ENCODE measurements at places on chromosomes 2 and 18.
A peak's percentile ranks its signal among the peaks of the same experiment; 100 is the strongest.

- DNase-seq: no peak
Measured at GRCh38 chr18:1585881-1586488, 681.3 kb downstream of the ADCYAP1 start.

DNA sequence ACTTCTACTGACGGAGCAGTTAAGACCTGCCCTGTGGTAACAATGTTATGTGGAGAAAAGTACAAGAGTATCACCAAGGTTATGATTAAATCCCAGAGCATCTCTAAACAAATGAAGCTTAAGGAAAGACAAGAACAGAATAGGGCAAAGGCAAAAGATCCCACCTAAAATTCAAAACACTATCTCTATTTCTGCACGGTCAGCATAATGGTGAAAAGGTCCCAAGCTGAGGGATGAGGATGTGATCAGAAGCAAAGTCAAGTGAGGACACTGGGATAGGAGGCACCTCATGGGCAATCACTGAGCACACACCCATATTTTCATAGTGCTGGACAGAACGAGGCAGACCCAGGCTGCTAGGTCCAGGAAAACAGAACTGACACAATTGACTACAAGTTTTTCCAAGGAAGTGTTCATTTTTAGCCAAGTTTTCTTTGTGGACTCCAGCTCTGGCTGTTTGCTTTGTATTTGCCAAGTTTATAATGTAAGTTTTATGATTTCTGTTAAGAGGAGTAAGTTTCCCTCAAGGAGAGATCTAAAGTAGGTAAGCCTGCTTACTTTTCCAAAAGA lies 77.8 kb downstream of the NCKAP5 start:
- DNase-seq: no peak

DNA sequence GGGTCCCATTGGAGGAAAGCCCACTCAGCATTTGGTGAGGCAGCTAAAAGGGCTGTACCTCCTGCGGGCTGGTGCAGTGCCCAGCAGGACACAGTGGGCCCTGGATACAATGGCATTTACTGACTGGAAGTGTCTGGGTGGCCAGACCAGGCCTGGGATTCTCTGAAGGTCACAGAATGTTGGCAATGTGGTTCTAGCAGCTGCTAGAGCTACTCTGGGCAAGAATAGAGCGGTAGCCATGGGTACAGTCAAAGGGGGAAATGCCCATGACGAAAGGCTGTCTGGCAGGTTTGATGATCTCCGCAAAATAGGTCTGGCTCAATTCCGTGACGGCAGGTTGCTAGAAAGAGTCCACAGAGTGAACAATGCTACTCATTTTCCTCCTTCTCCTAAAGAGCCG lies 241.8 kb downstream of the AFF3 start:
- no peak for DNase-seq

DNA sequence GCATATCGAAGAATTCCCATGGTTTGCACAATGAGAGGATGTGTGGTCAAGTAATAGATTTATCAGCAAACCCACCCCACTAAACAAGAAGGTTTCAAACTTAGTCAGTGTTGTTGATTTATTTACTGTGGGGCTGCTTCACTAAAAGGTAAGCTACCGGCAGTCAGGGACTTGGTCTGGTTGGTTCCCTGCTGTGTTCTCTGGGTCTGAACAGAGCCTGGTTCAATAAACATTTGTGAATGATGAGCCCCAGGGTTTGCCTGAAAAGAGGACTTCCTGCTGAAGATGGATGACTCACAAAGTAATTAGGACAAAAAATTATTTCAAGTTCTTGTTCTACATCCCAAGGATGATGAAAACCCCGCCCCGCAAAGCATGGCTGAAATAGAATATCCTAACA lies 108.3 kb downstream of the SPP2 start:
- no peak for DNase-seq

DNA sequence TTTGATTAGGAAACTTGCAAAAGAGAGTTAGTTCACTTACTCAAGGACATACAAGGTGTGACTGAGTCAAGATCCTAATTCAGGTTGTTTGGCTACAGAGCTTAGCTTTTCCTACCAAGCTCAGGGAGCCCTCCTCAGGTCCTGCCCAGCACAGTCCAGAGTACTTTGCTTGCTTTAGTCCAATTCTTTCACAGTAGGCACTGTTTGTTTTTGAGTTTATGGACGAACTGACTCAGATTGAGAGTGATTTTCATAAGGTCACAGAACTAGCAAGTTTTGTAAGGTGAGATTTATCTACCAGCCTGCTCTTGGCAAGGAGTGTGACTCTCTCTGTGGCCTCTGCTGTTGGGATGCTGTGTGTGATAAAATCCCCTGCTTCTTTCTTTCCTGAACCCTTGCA lies 310.5 kb downstream of the PTPRM start:
- no peak for DNase-seq

GRCh38 chr2:71742953-71743601 lies 289.7 kb downstream of the DYSF start:
- no peak for DNase-seq

DNA sequence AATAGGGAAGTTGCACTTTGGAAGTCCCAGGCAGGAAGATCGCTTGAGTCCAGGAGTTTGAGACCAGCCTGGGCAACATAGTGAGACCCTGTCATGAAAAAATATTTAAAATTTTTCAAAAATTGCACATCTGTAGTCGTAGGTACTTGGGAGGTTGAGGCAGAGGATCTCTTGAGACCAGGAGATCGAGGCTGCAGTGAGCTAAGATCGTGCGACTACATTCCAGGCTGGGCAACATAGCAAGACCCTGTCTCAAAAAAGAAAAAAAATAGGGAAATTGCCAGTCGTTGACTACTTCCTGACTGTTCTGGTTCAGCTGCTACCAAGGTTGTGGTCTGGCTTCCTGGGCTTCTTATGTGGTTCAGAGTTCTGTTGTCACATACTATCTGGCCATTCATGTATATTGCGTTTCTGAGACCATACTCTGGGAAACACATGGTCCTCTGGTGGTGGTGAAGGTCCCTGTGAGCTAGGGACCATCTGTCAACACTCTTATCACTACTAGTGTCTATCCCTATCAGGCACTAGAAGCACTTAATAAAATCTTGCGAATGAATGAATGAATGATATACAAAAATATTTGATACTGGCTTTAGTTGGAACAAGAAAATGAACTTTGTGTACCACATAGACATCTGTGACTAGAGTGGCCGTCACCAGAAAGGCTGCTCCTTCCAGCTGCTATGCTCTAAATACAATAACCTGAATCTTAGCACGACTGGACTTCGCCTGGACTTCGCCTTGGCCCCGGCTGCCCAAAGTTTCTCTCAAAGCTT lies 861 bp upstream of the KLHL23 start:
- DNase-seq: no peak

DNA sequence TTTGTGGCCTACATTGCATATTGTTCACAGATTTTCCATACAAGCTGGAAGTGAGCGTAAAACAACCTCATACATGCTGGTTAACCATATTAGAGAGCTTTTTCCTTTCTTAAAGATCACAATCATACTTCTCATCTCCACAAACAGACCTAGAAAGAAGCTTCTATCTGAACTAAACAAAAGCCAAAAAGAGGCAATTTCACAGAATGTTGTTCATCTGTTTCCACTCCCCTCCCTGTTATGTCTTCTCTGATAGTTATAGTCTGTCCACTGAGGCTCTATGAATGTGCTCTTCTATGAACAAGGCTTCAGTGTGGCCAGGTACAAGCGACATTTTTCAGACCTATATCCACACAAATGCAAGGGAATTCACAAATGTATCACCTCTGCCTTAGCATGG lies 63.4 kb downstream of the LDAH start:
- DNase-seq: no peak

DNA sequence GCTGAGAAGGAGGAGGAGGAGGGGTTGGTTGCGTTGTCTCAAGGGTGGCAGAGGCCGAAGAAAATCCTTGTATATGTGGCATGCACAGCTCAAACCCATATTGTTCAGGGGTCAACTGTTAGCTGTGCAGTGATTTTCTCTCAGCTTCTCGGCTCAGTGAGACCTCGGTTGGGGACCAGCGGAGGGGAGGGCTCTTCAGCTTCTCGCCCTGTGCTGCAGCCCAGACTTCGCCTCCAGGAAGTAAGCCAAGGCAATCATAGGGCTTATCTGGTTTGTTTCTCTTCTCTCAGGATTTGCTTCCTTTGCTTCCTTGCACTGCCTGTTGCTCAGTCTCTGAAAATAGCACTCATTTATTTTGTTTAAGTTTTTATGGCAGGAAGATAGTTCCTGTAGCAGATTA lies 85.5 kb downstream of the SOWAHC start:
- DNase-seq: no peak

GRCh38 chr2:64210816-64211215 lies 66.6 kb upstream of the PELI1 start:
- DNase-seq: no peak

GRCh38 chr2:159080641-159081040 lies 112.2 kb downstream of the TANC1 start:
- no peak for DNase-seq

DNA sequence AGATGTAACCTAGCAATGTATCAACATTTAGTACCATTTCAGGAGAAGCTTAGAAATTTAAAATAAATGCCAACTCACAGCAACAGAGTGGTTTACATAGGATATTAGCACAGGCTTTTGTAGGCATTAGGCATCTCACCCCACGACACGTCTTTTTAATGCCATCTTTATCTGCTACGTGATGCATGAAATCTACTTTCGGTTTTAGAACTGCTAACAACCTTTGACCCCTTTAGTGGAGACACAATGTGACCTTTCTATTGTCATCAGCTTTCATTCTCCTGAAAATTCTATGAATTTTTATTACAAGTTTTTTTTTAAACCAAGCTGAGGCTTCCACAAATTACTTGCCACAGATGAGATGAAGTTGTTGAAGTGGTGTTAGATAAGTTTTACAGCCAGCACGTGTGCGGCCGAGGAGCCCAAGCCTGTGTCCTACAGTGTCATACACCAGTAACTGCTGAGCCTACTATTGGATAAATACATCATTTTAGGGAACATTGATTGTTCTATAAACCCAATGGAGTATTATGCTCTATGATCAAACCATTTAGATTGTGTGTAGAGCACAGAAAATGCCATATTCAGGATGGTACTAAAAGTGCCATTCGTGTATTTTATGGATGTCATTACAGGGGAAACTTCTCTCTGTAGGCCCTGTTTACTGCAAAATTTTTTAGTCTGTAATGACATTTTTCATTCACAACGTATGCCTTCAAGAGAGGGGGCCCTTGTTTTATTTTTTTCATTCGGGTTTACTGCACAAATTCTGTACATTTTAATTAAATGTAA lies 151.6 kb downstream of the PTGR3 start:
- no peak for DNase-seq

GRCh38 chr18:45775743-45776142 lies 49.7 kb upstream of the SIGLEC15 start:
- DNase-seq: no peak

- no peak for DNase-seq
Measured at GRCh38 chr2:100124761-100125160, 17.6 kb downstream of the AFF3 start.

GRCh38 chr2:231786177-231786916 lies at the start of gene COPS7B:
Gene COPS7B, plus strand, starts transcription at chr2:231786445. Its CDS starts 2,126 bp downstream, at chr2:231788571.
- DNase-seq: peak; percentile 72

DNA sequence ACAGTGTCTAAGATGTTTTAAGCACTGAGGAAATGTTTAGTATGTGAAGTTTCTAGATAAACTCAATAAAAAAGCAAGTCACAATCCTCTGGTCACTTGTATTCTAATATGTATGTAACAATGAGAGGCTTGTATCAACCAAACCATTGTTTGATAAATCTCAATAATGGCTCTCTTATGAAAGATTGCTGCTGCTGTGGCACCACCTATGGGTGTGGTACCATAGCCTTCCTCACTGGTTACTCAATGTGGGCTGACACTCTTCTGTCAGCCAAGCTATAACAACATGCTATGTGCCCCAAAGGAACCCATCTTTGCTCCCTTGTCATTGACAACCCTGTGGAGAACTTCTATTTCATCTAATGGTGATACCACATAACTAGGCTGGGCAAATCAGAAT lies 12.6 kb upstream of the RAB1A start:
- DNase-seq: no peak

GRCh38 chr2:98868548-98869271 lies 67.3 kb downstream of the CRACDL start:
- DNase-seq: no peak

GRCh38 chr2:68784915-68785314 lies 50.3 kb downstream of the ARHGAP25 start:
- DNase-seq: no peak

GRCh38 chr2:154537843-154538450 lies 160.5 kb upstream of the KCNJ3 start:
- no peak for DNase-seq

DNA sequence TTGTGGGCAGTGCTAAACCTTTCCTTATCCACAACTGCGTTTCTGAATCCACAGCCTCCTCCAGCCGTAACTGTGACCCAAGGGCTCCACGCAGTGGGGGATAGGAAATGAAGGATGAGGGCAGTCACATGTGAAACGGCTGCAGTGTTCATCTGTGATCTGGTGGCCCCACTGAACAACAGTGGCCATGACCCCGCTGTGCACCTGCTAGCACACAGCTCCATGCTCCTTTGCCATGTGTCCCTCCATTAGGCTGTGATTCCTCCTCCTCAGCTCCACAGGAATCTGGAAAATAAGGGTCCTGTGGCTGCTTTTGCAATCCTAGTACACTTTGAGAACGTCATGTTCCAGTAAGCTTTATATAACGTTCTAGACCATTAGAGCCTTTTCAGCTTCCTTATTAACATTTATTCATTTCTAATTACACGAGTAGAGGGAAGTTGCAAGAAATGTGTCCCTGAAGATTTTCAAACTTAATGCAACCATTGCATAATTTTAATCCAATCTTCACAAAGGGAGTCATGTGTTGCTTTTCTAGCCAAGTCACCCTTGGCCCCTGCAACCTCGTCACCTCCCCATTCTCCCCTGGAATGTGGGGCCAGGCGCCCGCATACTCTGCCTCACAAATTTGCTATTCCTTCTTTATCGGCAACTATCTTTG lies 7.1 kb upstream of the NAPG start:
- DNase-seq: no peak

DNA sequence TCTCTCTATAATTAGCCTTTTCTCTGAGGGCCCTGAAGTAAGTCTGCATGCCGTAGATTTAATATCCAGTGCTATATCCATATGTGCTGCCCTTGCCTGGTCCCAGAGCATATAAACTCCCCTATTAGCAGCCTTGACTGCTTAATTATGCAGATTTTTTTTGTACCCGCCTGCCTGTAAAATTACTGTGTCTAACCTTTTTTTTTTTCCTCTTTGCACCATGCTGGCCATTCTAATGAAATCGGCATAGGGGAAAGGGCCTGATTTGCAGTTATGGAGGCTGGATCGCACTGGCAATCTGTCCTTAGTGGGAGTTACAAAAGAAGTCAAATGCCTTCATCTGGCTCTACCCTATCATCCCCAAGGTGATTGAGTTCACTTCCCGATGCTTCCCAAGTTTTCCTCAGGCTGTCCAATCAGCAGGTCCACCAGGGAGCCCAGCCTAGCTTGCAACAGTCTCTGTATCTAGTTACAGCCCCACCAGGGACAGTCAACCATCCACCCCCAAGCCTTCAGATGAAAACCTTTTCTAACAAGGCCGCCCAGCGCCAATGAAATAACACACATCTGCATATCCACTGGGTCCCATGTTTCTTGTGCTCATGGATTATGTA lies 239.0 kb downstream of the ZNF521 start:
- no peak for DNase-seq

DNA sequence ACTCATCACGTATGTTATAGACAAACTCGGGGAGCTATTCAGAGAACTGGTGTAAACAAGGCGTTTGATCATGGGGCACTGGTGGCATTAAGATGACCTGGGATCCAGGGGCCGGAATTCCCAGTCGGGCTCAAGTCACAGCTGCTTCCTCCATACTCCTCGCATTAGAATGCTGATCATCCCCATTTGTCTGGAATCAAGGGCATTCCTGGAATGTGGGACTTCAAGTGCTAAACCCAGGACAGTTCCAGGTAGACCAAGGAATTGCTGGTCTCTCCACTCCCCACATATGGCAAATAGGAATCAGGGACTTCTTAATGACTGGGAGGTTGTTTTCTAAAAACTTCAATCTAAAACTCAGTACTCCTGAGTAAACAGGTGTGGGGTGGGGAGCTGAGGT lies 355.7 kb upstream of the RAB6C start:
- DNase-seq: no peak
